Stimulated activated naive CD4-positive, alpha-beta T cell (primary cell): ENCODE measurements at places on chromosomes 7 and 10.

DNA sequence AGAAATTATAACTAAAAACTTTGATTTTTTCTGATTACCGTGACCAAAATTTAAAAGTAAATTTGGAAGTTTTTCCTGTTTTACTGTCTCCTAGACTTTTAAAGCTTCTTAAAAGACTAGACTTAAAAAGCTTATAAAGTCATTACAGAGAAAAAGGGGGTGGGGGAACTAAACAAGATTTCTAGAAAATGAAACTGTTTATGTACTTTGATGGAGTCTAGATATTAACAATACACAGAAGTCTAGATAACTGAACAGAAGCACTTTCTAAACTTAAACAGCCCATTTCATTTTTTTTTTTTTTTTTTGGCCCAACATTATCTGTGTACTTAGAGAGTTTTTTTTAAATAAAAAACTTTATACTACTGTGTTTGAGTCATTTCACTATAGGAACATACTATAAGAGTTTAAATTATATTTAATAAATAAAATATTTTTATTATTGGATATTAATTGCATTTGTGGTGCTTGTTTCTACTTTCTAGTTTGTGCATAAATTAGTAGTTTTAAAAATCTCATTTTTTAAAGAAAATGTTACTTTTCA lies 98.5 kb downstream of the PHTF2 start:
- DNase-seq: no peak

- DNase-seq: no peak
These were observed 5.6 kb downstream of the MDH2 start for GRCh38 chr7:76053461-76053860.

DNA sequence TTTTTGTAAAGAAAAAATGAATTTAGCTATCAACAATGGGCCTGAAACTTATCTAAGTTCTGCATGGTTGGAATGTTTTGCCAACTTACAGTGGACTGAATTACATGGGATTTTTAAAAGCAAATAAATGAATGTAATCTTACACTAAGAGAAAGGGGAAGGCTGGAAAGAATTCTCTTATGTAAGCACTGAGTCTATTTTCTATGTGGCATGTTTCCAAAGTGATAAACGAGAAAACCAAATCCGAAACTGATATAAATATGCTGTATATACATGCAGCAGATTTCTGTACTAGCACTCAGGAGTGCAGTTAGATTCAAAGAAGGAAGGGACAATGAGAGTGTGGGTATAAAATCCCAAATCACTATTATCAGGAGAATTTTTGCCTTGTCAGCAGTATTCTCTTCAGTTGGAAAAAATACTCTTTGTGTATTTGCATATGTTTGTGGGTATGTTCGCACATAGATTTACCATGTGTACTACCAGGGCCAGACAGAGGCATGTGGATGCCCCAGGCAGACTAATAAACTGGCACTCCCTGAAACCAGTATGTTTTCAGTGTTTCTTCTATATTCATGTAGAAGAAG lies 334.3 kb upstream of the SEMA3D start:
- DNase-seq: no peak

- no peak for DNase-seq
These were observed 56.0 kb upstream of the SLC35G1 start for GRCh38 chr10:93837822-93838221.

GRCh38 chr7:15845461-15845860 lies 159.0 kb upstream of the MEOX2 start:
- no peak for DNase-seq

- no peak for DNase-seq
These were observed 14.4 kb downstream of the TAS2R41 start for GRCh38 chr7:143492043-143492471.

- no peak for DNase-seq
These were observed 575.6 kb downstream of the ARL4A start for GRCh38 chr7:13262929-13263530.

- no peak for DNase-seq
These were observed 35.9 kb upstream of the SFTPD start for GRCh38 chr10:79984851-79985250.

DNA sequence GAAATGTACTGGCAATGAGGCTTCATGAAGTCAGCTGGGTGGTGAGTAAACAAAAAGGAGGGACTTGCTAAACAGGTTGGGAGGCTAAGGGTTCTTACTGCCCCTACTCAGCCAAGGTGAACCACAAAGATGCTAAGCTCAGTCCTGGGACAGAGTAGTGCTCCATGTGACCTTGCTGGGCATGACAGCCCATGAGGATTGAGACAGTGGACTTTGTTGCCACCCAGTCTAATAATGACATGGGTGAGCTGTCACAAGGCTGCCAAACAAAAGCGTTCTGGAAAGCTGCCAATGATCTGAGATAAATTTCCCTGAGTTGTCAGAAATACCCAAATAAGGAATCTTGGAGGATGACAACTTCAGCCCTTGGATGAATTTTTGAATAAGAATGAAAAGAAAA lies 75.2 kb downstream of the CLEC2L start:
- no peak for DNase-seq

DNA sequence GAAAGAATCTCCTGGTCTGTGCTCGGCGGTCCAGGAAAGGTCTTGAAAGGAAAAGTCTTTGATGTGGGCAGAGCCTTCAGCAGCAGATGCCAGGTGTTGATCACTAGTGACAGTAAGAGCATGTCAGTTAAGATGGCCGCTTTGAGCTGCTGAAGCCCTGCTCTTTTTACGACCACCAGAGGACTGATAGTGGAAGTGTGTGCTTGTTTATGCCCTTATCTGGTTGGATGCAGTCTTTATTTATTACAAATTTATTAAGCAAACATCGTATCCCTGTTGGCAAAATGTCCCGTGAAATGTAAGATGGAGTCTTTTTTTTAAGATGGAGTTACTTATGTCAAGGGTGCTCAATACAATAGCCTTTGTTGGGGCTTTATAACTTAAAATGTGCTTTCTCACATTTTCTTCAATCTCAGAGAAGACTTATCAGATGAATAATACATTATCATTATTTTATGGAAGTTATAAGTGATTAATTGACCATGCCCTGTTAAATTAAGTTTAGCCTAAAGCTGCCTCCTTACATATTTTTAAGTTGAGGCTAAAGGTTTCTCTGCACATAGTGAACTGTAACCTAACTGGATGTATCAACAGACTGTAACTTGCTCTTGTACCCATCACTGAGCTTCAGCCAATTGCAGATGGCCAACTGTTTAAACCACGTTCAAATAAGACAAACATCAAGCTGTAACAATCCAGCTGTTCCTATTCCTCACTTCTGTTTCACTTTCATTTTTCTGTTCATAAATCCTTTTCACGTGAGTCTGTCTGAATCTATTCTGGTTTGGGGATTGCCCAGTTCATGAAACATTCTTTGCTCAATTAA lies 97.4 kb upstream of the PIK3CG start:
- peak; percentile 9 for DNase-seq

DNA sequence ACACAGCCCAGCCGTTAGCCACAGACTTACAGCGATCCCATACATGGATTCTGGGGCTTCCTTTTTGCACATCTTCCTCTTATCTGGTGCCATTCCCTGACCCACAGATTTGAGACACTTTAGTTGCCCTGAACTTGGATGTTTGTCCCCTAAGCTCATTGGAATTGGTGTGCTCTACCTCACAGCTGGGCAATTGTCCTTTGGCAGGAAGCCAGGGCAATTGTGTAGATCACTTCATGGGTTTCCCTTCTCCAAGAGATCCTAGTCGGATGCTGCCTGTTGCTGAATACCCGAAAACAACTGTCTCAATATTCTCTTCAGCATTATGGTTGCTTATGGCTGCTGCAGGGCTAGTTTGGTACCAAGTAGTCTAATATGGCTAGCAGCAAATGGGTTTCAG lies 470.7 kb upstream of the MKI67 start:
- no peak for DNase-seq

GRCh38 chr7:64686493-64687184 lies 20.7 kb downstream of the ZNF107 start:
- DNase-seq: no peak

GRCh38 chr7:153886506-153887441 lies 165.4 kb upstream of the DPP6 start:
- no peak for DNase-seq

- DNase-seq: no peak
These were observed 17.9 kb upstream of the CCSER2 start for GRCh38 chr10:84310470-84310869.

DNA sequence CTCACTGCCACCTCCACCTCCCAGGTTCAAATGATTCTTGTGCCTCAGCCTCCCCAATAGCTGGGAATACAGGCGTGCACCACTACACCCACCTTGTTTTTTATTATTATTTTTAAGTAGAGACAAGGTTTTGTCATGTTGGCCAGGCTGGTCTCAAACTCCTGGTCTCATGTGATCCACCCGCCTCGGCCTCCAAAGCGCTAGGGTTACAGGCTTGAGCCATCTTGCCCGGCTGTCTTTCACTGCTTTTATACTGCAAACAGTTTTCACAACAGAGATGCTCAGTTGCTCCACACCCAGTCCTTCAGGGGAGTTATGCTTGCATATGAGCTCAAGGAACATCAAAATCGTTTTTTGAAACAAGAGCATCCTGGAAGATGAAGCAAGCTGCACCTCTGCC lies 1.3 kb upstream of the PRR15 start:
- no peak for DNase-seq

GRCh38 chr10:93088466-93088865 lies 14.8 kb downstream of the CYP26A1 start:
- no peak for DNase-seq

DNA sequence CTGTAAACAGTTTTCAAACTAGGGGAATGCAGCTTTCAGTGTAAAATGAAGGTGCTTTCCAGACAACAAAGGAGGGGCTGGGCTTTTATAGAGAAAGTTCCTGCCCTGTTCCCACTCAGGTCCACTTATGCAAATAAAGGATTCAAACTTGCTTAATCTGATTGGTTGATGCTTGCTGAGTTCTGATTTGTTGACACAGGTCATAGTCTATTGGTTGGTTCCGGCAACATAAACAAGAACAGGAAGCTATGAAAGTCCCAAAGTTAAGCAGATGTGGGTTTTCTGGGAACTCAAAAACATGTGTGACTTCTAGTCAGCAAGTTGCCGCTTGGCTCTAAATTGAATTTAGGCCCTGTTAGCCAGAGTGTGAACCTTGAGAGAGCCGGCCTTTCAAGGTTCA lies 194.2 kb upstream of the SVIL start:
- no peak for DNase-seq

- no peak for DNase-seq
These were observed 713 bp downstream of the IMMP2L start for GRCh38 chr7:111561654-111561903.

DNA sequence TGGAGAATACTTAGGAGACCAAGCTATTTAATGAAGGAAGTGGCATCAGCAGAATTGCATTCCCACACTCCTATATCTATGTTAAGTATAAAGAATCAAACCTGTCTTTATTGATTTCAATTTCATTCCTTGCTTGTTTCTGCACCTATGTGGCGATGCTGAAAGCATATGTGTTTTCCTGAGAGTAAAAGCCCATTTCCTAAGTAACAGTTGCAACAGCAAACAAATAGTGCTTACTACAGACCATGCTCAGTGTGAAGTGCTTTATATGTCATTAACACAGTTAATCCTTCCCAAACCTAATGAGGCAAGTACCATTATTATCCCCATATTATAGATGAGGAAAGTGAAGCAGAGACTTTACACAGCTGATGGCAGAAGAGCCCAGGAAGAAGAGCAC lies 552.1 kb downstream of the PARD3 start:
- DNase-seq: no peak

- DNase-seq: no peak
These were observed 25.8 kb downstream of the PRTFDC1 start for GRCh38 chr10:24926557-24926956.

GRCh38 chr7:510131-510481 lies 9.5 kb downstream of the PDGFA start:
- DNase-seq: no peak

DNA sequence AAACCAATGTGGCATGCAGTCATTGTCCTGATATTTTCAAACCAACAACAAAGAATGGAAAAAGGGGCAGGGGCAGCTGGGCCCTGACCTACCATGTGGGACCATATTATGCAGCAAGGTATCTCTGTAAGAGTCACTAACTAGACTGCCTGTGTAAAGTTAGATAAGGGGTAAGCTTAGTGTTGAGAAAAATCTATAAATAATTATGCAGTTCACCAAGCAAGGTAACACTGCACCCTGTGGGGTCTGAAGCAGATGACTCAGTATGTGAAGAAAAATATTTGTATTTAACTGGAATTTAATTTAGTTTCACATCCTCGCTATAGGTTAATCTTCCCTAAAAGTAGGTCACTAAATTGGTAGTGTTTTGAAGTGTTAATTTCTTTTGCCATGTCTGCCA lies 99.3 kb downstream of the PPP1R3A start:
- no peak for DNase-seq

DNA sequence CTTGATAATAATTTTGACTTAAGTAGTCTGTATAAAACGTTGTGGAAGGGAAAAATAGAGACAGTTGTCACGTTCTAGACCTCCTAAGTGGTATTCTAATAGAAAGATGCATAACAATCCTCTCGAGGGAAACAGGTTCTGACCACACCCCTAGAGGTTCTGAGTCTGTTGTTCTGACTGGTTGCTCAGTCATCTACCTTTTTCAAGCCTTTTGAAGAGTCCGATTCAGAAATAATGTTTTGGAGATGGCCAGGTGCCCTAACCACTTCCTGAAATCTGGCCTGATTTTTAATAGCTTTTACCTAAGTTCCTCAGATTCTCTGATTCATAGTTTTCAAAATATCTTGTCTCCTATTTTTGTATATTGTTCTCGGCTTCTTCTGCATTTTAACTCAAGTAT lies 175.6 kb downstream of the HDAC9 start:
- DNase-seq: no peak

DNA sequence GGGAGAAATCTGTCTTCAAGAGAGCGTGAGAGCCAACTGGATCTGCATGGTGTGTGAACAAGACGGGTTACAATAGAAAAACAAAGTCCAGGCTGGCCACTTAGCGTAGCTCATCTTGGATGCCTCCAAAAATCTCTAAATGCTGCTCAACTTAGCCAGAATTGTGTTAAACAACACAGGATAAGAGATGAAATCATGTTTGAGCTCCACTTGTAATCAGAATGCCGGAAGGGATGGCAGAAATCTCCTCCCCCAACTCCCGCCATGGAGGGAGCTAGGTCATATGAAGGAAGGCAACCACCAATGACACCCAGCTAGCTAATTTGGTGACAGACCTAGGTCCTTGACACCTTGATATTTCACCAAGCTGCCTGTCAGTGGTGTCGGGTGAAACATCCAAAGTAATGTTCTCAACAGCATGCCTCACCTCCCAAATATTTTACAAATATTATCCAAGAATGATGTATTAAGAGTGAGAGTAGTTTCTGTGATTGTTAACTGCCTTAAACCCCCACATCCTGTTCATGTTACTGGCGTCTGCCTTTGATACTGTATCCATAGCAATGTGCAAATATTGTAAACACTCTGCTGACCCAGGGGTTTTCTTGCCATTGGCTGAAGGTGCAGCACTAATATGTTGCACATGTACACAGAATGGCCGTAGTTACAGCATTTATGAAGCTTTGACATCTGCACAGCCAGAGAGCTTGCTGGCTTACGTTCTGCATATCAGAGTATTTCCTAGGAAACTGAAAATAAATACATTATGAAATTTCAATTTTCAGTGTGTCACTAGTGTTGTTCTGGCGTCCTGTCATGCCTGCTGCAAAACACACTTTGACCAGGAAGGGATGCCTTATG lies 25.8 kb downstream of the TMEM254 start:
- no peak for DNase-seq
